ENCODE measurements at places on chromosomes 5 and 9.

- no peak for DNase-seq
Measured at GRCh38 chr5:8012131-8012977, 143.4 kb downstream of the MTRR start.

GRCh38 chr9:26205261-26205660 is 527.0 kb upstream of the TUSC1 start:
- DNase-seq: no peak

GRCh38 chr5:146706321-146706972 is 172.1 kb downstream of the PPP2R2B start:
- no peak for DNase-seq

DNA sequence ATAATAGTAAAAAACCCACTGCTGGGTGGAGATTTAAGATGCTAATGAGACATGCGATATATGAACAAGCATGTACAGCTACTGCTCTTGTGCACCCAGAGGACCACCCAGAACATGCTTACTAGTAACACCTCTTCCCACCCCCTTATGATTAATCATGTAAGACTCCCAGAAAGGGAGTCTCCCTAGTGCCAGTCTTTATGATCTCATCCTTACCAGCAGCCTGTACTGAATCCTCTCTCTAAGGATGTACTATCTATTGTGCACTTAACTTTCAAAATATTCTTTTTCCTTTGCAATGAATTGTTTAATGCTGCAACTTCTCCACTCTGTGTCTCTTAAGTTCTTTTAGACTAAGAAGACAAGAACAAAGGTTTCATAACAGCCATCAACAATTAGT is 9.1 kb upstream of the MAT2B start:
- DNase-seq: no peak

GRCh38 chr9:19642256-19642655 is 146.6 kb downstream of the SLC24A2 start:
- DNase-seq: no peak

DNA sequence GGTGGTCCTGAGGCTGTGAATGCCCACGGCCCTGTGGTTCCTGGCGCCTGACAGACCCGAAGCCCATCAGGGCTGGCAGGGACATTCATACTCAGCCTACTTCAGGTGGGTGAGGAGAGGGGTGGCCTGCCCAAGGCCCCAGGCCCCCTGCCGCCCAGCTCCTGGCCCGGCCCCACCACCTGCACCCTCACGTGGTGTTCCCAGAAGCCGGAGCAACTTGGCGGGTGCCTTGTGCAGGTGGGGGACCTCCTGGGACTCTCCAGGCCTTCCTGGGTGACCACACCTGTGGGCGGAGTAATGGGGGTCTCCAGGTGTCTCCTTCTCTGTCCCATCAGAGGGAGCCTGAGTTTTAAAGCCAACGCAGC is 36.8 kb upstream of the UBAC1 start:
- no peak for DNase-seq

DNA sequence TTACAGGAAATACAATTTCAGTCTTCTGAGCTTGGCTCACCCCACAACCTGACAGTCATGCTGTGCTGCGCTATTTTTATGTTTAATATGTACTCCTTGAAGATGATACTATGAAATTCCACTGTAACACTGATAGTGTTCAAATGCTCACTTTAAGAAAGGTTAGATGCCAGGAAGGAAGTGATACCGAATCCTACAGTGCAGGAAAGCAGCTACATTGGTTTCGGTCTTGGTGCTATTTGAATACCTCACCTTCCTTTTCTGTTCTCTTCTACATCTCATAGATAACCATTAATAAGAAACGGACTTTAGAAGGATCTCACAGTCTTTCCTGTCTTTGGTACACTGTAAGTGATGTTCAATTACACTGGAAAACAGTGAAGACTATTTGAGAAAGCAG is 117.6 kb downstream of the SEMA5A start:
- DNase-seq: no peak

DNA sequence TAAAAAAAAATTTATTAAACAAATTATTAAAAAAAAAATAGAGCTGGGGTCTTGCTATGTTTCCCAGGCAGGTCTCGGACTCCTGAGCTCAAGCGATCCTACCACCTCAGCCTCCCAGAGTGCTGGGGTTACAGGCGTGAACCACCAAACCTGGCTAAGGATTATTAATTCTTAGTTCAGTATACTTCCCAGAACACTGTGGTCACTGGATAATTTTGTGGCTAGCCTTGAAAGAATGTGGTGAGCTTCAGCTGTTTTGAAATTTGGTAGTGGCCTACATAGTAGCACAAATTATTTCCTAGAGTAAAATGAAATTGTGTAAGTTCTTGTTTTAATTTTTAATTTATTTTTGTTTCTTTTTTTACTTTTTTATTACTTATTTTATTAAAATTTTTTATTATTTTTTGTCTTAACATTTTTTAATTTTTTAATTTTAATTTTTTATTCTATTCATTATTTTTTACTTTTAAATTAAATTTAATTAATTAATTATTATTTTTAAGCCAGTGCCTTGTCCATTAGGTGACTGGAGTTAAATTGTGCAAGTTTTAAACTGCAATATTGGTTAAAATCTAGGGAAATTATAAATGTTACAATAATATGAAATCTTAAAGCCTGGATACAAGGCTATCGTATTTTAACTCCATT is 23.0 kb downstream of the ARRDC3 start:
- DNase-seq: no peak

DNA sequence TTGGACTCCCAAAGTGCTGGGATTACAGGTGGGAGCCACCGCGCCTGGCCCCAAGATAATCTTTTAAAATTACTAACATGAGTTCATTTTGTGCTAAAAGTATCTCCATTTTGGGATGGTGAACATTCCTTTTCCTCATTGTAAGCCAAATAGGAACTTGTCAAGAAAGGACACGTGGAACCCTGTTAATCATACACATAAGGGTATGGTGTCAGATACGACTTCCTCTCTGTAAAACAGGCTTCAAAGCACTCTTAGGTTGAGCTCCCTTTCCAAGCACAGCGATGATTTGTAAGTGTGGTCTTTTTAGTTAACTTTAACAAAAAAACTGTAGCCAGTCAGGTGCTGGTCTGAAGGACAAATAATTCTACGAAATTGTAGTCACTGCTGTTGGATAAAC is 132.7 kb downstream of the UNC13B start:
- no peak for DNase-seq

DNA sequence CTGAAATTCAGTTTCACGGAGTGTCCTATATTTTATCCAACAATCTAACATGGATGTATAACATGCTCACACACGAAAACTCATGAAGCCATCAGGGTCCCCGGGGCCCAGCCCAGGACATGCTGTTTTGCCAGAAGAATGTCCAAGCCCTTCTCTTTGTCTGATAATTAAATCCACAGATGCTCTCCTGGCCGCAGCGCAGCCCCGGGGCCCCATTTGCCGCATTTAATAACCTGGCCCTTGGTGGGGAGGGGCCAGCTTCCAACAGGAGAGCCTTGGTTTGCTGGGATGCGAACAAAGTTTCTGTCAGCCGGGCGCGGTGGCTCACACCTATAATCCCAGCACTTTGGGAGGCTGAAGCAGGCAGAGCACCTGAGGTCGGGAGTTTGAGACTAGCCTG is 30.0 kb downstream of the PLPP7 start:
- no peak for DNase-seq

- no peak for DNase-seq
Measured at GRCh38 chr5:1652873-1653697, 129.3 kb upstream of the LPCAT1 start.

DNA sequence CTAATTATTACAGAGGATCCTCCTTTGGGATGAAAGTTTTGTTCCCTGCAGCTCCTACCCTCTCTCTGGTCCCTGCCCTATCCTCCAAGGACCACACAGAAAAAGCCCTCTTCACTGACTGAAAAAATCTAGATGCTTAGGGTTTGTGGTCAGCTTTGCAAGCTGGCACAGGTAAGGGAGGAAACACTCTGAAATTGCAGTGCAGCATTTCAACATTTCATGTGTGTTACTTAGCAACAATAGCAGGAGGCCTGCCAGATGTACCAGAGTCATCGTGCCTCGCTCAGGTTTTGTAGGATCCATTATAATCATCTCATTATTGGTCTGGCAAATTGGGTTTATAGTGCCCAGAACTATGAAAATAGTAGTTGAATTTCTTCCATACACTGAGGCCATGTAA is 109.5 kb downstream of the PALM2AKAP2 start:
- no peak for DNase-seq

GRCh38 chr5:159698322-159698721 is 218.0 kb upstream of the ADRA1B start:
- no peak for DNase-seq

GRCh38 chr9:20742833-20743232 is 58.8 kb downstream of the FOCAD start:
- no peak for DNase-seq

DNA sequence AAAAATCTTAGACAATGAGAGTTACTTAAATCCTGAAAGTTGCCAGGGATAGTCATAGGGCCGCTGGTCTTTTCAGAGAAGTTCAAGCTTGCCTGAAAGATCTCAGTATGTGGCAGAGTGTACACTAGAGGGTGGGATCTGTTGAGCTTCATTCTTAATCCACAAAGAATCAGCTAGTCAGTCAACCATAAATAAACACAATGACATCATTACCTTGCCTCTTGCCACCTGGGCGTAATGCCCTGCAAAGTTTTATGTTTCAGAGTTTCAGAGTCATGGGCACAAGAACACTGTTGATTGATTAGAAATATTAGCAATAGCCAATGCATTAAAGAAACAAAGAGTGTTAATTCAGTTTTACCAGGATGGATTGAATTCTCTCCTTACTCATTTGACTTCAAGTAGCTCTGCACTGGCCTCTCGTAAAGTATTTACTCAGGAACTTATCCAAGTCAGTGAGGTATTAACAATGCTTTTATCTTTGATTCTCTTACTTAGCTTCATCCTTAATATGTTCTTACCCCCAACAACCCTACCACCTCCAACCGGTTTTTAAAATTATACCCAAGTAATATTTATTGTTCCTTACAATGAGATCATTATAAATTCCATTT is 14.3 kb upstream of the ANXA1 start:
- DNase-seq: no peak

DNA sequence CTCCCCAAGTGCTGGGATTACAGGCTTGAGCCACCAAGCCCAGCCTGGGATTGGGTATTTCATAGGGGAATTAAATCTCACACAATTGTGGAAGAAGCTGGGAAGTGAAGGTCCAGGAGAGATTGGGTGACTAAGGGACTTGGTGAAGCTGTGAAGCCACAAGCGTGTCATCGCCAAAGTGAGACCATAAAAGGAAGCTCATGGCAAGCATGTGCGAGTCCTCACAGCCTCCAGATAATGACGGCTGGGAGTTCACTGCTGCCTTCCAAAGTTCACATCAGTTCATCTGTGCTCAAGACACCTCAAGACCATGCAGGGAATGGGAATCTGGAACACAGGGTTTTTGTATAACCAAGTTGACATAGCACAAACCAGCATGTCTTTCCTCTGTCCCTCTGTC is 210.6 kb downstream of the MARCHF11 start:
- no peak for DNase-seq

DNA sequence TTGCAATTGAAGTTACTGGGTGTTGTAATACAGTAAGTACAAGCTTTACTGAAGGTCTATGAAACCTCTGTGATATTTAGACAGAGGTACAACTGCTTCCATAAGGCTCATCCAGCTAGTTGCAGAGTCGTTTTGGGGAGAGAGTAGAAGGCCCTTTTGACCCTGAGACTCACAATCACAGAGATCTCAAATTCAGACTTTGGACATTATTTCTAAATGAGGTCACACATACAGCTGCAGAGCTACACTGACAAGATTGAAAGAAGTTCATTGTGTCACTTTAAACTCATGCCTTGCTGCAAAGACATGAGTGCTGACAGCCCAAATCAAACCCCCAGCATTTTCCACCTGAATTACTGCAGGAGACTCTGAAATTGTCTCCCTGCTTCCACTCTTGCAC is 205.9 kb upstream of the TMEM161B start:
- DNase-seq: no peak

- no peak for DNase-seq
Measured at GRCh38 chr5:153500178-153500577, 9.7 kb downstream of the GRIA1 start.

DNA sequence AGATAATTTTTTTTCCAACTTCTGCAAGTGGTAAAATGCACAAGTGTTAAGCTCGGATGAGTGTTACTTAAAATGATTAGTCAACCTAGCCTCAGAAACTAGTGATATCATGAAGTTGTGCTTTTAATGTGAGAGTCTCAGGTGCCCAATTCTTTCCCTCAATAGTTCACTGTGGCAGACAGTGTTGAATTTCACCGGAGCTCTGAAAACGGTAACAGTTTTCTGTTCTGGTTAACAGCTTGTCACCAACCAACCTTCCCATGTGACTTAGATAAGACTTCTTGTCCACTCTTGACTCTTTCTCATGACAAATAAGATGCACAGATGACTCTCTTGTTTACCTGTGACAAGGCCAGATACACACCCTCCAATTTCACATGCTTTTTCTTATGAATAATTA is 125.5 kb downstream of the OSTF1 start:
- DNase-seq: no peak

Data from Panc1 (cell line).